Stimulated activated CD8-positive, alpha-beta memory T cell treated with anti-CD3 and anti-CD28 coated beads, Interleukin-7, amount 100 ng/mL, for 1 hour (primary cell): ENCODE measurements at places on chromosomes 7 and 10.

DNA sequence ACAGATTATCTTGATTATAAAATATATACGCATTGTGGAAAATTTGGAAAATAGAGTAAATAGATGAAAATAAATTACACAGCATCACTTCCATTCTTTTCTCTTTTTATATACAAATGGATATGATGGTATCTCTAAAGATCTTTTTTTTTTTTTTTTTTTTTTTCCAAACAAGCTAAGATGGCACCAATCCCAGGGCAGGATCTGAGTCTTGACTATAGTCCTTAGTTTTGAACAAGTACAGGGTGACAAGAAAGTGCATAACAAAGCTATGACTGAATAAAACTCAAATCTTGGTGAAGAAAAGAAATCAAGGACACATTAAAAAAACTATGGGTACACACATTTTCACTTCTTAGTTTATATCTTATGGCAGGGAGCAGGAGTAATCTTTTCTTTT is 42.6 kb upstream of the FAM133B start:
- DNase-seq = no peak

GRCh38 chr7:17758008-17758407 is 182.3 kb downstream of the SNX13 start:
- no peak for DNase-seq

DNA sequence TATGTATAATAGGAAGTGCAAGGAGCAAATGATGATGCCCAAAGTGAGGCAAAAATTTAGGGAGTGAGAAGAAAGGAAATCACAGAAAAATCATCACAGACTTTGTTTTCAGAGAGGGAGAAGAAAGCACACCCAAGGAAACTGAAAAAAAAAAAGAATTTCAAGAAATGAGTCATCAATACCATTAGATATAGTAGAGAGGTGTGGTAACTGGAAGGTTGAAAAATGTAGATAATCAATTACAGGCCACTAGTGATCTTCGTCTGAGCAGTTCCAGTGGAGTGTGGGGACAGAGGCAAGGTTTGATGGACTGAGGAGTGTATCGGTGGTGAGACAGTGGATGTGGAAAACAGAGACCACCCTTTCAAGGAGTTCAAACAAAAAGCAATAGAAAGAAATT is 31.7 kb downstream of the ASB4 start:
- no peak for DNase-seq

DNA sequence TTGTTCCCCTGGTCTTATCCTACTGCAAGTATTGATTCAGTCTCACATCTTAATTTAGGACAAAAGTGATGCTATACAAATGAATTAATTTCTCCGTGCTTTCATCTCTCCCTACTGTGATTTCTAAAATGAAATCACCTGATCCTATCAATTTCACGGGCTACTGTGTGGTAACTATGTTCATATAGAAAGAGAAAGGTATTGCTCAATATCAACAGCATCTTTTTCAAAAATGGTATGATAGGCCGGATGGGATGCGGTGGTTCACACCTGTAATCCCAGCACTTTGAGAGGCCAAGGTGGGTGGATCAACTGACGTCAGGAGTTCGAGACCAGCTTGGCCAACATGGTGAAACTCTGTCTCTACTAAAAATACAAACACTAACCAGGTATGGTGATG is 71.2 kb downstream of the PIK3CG start:
- no peak for DNase-seq
